ENCODE measurements at places on chromosomes 3 and 15.

DNA sequence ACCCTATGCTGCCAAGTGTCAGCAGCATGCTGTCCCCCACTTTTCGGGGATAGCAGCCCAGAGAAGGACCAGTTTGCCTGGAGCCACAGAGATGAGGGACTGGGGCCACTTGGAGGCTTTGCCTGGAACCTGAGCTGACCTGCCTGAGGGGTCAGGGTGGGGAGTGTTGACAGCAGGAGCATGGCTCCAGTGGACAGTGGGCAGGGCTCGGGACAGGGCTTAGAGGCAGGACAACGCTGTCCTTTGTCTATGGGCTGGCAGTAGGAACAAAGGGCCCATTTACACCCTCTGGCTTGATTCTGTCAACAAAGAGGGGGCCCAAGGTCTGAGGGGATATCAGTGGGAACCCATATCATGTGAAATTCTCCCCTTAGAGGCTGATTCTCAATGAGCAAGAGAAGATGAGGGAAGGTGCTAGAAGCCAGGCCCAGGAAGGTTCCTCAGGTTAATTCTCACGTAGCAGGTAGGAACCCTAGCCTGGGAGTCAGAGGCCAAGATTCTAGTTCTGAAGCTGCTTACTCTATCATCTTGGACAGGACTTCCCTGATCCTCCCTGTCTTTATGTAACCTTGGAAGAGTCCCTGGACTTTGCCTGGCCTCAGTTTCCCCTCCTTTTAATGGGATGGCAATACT lies 29.7 kb upstream of the HHATL start:
- no peak for DNase-seq

DNA sequence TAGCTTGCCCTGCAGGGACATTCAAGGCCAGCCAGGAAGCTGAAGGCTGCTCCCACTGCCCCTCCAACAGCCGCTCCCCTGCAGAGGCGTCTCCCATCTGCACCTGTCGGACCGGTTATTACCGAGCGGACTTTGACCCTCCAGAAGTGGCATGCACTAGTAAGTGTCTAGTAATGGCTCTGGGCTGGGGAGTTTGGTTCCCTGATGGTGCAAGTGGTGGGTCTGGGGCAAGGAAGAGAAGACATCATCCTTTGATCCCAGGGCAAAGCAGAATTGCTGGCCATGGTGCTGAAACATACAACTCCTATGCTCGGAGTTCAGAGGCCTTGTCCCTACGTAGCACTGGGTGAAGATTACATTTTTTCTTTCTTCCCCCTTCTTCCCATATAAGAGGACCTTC lies 311.4 kb downstream of the EPHB1 start:
- DNase-seq, result peak; percentile 97

DNA sequence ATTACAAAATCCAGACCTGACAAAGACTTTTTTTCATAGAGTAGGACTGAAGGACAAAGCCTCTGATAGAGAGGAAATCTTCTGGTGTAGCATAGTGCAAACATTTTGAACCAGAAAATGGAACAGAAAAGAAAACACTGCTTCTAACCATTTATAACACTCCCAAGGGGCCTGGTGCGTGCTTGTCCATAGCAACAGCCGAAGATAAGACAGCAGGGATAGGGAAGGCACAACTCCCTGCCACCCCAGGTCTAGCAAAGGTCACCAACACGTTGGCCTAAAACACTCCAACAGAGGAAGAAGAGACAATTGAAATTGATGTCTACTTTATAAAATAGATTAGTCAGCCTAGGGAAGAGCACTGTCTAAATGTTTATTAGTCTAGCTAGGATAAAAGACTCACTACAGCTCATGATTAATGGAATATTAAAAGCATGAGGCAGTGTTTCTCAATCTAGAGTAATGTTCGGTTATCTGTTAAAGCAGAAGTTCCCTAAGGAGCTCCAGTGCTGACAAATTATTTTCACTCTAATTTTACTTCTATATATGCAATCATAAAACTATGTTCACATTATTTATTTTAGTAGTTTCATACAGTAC lies 145.2 kb downstream of the P3H2 start:
- no peak for DNase-seq

GRCh38 chr3:171806200-171807128 lies 3.8 kb downstream of the PLD1 start:
- no peak for DNase-seq

DNA sequence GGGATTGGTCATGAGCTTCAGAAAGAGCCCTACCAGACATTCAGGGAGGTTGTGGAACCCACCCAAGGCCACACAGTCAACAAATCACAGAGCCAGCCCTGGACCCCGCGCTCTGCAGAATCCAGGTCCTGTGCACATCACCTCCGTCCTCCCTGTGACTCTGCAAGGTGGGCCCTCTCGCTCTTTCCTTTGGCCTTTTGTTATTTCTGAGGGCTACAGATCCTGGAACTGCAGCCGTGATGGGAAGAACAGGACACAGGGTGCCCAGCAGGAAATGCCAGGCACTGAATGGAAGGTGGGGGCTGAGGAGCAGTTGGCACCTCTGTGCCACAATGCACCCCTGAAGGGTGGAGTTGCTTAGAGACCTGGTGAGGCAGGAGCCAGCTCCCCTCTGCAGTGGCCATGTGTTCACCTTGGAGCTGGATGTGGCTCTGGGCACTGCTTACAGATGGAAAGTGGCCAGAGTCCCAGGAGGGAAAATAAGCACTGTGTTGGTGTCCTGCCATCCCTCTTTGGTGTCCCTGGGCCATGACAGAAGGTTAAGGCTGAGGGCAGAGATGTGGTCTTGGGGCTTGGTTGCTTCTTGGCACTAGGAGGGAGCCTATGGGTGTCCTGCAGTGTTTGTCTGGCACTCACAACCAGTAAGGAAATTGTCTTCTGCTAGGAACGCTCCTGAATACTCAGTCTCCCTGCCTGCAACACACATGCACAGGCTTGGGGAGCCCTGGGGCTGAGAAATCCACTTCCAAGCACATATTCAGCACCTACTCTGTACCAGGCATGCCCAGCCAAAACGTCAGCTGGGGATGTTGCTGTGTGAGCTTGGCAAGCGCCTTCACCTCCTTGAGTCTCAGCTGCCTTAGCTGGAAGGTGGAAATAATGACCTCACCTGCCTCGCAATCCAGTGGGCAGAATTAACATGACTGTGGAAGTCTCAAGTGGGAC lies 98.0 kb upstream of the SLC6A6 start:
- no peak for DNase-seq

- DNase-seq, result peak; percentile 64
These were observed 70.3 kb upstream of the PPP2R3A start for GRCh38 chr3:135895106-135895733.

DNA sequence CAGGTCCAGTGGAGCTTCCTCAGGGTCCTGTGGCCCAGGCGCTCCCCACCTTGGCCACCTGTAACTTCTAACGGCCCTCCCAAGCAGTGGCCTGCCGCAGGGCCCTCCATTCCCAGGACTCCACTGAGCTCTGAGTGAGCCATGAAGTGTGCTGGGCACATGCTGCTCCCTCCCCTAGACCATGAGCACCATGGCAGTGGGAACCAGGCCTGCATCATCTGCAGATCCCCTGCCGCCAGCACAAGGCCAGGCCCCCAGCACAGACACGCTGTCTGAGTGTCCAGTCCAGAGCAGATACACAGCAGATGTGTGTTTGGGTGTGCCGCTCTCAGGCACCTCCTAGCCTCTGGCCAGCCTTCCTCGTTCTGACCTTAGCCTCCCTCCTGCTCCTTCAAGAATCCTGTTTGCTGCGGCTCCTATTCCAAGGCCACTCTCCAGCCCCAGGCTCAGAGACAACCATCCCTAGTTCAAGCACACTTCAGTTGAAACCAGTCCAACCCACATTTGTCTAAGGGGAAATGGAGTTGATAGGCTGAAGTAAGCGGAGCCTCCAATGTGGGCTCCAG lies 7.0 kb upstream of the KLF15 start:
- DNase-seq, result no peak

GRCh38 chr3:63705092-63705645 lies 52.7 kb downstream of the SNTN start:
- DNase-seq, result no peak

DNA sequence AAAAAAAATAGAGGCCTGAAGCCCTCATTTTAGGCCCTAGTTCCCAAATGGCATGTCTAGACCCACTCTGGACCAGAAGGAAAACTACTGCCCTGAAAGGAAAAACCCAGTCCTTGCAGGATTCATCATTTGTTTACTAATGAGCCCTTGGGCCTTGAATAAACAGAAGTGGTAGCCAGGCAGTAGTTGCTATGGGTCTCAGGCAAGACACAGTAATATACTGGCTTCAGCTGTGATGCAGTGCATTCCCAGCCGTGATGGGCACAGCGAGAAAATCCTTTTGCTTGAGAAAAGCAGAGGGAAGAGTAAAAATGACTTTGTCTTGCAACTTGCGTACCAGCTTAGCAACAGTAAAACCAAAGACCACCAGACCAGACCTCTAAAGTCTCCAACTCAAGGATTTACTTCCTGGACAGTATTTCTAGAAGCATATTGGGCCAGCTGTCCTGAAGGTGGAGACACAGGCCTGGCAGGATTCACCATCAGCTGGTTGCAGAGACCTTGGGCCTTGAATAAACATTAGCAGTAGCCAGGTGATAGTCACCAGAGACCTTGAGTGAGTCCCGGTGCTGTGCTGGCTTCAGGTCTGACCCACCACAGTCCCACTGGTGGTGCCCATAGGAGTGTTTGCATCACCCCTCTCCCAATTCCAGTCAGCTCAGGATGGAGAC lies 208.3 kb upstream of the SLITRK3 start:
- peak; percentile 7 for DNase-seq

DNA sequence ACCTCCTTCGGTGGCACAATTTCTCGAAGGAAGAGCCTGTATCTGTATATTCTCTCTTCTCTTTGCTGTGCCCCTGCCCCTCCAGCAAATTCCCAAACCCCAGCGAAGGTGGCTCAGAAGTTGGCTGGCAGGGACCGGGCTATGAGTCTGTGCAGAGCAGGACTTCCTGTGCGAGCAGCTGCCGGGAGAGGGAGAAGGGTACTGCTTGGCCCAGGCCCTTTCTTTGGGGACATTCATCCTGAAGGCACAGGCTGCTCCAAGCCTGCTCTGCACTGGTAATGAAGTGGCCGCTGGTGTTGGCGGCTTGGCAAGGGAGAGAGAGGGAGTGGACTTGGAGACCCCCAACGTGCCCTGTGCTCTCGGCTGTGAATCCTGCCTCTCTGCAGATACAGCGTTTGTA lies 1.5 kb downstream of the SLC6A11 start:
- no peak for DNase-seq

DNA sequence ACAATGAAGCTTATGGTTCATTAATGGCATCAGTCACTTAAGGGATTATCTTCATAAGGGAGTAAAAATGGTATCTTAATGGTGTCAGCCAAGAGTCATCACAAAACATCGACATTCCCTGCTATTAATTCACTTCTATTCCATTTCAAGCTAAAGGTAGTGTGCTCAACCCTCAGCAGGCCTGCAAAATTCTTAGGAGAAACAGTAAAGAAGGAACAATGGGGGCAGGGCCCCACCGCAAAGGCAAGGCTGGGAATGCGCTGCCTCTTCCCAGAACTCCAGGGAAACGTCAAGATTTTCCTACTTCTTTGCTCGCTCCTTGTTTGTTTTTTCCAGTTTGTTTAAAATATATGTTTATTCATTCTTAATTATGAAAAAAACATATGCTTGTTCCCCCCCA lies 187.3 kb upstream of the TSC22D2 start:
- no peak for DNase-seq

GRCh38 chr3:49296781-49297411 lies 19.9 kb upstream of the C3orf62 start:
- no peak for DNase-seq

GRCh38 chr3:48436855-48437254 lies 3.1 kb downstream of the CCDC51 start:
- DNase-seq, result no peak

GRCh38 chr3:27714146-27714526 lies 8.0 kb downstream of the EOMES start:
- no peak for DNase-seq

DNA sequence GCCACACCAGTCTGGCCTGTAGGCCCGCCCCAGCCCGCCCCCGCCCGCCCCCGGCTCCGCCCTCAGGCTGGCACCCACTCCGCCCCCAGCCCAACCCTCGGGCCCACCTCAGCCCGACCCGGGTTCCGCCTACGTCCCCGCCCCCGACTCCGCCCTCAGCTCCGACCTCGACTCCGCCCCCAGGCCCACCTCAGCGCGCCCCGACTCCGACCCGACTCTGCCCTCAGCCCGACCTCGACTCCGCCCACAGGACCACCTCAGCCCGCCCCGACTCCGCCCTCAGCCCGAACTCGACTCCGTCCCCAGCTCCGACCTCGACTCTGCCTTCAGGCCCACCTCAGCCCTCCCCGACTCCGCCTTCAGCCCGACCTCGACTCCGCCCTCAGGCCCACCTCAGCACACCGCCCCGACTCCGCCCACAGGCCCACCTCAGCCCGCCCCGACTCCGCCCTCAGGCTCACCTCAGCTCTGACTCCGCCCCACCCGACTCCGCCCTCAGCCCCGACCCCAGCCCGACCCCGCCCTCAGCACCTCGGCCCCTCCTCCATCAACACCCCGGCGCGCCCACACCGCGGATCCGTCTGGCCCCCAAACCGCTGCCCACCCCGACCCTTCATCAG lies at the start of gene RAB43:
Gene RAB43, minus strand, starts transcription at position 13 of the 620 bp plus-strand sequence. CDS start 315 bp downstream, outside the sequence.
- peak; percentile 52 for DNase-seq

GRCh38 chr15:58870451-58870850 lies 63.0 kb downstream of the SLTM start:
- DNase-seq, result no peak

GRCh38 chr3:39346785-39347585 lies 17.5 kb downstream of the CCR8 start:
- DNase-seq, result no peak

- DNase-seq, result no peak
These were observed 64.4 kb downstream of the SLC9A9 start for GRCh38 chr3:143783851-143784370.

- peak; percentile 4 for DNase-seq
These were observed 263.3 kb downstream of the NEK10 start for GRCh38 chr3:27105904-27106303.

DNA sequence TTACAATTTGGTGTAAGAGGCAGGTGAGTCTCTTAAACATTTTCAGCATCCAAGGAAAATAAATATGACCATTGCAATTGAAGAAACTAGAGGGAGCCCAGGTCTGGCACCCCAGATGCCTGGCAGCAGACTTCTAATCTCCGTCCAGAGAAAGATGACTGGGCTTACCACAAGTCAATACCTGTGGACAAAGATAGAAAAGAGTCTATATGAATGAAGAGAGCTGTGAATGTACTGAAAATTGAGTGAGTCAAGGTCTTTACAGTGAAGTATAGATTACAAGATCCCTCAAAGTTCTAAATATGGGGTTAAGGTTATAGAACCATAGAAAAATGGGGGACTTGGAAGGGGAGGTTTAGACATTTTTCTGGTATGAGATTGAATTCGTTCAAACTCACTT lies 827.4 kb upstream of the NR2F2 start:
- DNase-seq, result no peak

- DNase-seq, result no peak
These were observed 81.6 kb downstream of the PPCDC start for GRCh38 chr15:75104804-75105557.

DNA sequence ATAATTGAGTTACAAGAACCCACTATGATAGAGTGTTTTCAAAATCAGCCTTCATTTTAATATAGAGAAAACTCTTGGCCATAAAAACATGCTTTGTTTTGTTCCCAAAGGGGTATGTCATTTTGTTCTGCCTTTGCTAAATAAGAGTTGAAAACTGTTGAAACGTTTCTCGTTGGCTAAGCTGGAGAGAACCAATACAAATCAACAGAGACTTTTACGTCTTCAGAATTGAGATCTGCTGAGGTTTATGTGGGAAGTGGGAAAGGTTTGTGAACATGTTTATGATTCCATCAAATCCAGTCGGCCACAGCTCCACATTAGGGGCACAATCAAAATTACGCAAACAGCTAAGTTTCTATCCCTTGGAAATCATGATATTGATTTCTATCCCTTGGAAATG lies 102.0 kb downstream of the IGF2BP2 start:
- no peak for DNase-seq

GRCh38 chr3:134846911-134847317 lies 51.9 kb downstream of the EPHB1 start:
- DNase-seq, result no peak

Data from NCI-H526 (cell line).